ENCODE measurements at places on chromosomes 11 and 22.

GRCh38 chr11:18671246-18671645 lies 27.3 kb upstream of the TMEM86A start:
- DNase-seq = no peak

DNA sequence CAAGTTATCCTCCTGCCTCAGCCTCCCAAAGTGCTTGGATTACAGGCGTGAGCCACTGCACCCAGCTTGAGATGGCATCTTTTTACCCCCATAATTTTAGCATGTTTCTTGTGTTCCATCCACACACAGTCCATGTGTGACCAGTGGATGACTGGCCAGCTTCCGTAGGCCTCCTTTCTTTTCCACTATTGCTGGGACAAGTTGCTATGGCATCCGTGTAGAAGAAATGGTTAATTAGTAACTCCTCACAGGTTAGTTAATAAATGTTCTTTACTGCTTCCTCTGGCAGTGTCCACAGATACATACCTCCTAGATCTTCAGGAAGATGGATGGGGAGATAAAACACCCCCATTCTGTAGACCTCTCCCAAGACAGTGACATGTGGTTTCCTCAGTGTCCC lies 154.3 kb upstream of the RASSF10 start:
- DNase-seq = no peak

DNA sequence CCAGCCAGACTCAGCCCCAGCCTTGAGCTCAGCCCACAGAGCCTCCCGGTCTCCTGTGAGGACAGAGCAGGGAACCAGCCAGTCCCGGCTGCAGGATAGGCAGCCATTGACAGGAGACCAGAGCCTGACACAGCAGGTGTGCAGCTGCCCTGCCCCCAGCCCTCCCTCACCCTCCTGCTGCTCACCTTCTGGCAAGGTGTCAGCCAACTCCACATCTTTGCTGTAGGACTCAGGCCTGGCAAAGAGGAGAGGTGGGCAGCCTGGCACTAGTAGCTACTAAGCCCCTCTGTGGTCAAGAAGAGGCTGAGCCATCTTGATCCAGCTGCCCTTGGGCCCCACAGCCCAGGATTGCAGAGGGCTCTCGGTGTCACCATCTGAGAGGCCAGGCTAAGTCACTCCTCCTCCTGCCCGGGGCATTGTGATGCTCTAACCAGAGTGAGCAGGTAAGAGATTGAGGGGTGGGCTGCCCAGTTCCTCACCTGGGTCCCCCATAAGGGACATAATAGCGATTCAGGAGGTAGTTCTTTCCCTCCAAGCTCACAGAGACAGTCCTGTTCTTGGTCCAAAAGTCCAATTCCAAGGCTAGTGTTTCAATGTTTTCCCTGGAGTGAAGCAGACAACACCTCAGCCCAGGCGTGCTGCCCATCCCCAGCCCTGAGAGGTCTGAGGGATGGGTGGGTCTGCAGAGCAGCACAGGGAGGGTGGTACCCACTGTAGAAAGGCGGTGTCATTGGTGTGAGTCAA lies 18.6 kb downstream of the TREH start:
- no peak for DNase-seq

DNA sequence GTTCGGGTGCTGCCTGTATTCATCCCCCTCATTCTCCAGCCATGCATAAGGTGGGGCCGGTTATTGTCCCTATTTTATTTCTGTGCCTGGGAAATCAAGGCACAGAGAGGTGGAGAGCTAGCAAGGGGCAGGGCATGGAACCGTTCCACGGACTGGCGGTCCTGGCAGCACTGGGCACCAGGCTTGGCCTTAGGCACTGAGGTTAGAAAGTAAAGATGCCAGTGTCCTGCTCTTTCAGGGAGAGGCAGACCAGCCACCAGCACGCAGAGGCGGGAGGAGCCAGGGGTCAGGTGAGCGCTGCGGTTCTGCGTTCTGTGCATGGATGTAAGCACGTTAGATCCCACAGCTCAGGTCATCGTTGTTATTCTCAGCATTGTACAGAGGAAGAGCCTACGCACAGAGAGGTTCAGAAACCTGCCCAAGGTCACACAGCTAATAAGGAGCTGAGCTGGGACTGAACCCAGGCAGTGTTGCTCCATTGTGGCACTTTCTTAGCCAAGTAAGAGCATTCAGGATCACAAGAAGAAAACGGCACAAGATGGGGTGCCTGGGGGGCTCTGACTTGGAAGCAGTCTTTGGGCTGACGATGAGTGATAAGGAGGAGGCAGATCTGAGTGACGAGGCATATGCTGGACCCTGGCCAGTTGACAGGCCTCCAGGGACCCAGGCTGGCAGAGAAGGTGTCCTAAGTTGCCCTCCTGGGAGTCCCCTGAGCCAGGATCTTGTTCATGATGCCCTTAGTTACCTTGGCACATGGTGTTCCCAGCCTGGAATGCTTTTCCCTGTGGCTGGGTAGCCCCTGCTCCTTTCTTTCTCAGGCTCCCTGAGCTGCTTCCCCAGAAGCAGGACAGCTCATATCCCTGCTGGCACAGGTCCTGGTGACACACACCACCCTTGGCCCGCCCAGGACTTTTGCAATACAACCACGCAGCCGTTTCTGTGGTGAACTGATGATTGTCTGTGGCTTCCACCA lies 41.1 kb downstream of the OSBPL5 start:
- no peak for DNase-seq

- no peak for DNase-seq
Measured at GRCh38 chr11:35005141-35005780, 88.8 kb downstream of the PDHX start.

- DNase-seq = peak; percentile 73
Measured at GRCh38 chr11:96204721-96205459, 138.1 kb downstream of the MAML2 start.

DNA sequence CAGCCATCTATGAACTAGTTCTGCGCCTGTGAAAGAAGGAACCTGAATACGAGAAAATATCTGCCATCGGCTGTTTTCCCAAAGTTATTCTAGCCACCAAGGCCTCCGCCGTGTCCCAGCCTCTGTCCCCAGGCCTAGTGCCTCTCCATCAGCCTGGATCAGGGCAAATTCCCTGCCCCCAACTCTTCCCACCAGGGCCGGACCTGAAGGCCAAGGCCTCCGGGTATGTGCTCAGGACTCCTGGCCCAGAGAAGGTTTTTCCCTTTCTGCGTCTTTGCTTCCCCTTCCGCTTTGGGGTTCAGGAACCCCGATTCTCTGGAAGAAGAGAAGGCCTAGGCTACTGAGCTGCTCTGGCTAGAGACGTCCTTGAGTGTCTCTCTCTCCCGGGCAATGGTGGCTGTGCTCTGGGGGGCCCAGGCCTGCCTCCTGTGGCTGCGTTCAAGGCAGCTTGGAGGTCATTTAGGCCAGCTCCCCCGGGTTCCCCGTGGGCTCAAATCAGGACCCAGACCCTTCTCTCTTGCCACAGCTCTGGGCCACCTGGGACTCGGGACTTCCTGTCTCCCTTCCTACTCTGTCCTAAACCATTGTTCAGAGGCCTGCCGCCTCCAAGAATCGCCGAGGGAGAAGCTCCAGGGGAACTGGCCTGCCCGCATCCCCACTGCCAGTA lies 1.6 kb downstream of the ALX4 start:
- no peak for DNase-seq

GRCh38 chr11:115544422-115544948 lies 40.3 kb upstream of the CADM1 start:
- DNase-seq = no peak

DNA sequence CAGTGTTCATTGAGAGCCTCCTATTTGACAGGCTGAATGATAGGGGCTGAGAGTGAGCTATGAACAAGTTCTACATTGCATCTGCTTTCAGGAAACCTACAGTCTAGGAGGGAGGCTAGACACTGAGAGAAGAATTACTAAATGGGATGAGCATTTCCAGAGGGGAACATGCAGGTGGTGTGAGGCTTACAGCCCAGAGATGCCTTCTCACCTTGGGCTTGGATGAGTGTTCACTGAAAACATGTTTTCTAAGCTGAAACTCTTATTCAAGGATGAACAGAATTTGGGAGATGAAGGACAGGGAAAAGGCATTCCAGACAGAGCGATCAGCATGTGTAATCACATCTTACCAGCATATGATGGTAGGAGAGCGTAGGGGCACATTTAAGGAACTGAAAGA lies 177.5 kb upstream of the E2F8 start:
- DNase-seq = no peak

DNA sequence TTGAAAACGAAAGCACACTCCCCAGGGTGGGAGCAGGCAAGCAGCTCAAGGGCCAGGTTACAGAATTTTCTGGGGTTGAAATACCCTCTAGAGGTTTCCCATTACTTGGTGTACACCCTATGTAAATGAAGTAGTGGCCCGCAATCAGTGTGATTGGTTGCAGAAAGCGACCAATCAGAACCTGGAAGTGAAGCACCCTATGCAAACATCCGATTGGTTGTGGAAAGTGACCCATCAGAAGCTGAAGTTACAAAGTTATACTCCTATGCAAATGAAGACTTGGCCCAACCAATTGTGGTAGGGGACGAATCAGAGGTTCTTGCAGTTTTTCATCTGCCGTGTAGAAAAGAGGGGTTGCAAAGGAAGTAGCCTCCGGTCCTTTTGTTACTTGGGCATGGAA lies 19.2 kb downstream of the PRR5 start:
- DNase-seq = no peak

GRCh38 chr11:9150926-9151325 lies 59.5 kb upstream of the SCUBE2 start:
- DNase-seq = no peak

DNA sequence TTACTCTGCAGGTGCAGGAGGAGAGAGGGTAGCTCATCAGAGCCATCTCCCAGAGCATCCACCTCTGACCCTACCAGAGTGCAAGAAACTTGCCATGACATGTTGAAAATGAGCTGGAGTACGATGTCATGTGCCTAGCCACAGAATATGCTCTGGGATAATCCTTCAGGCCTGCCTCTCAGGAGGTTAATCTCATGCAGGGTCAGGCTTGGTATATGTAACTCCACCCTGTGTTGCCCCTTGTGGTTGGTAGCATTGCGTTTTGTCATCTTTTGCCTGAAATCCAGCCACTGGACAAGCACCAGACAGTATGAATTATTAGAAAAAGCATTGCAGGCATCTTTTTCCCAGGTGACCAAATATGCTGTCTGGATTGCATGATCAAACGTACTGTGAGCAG lies 36.2 kb downstream of the CNTF start:
- DNase-seq = no peak

- DNase-seq = no peak
Measured at GRCh38 chr11:1333091-1333772, 23.8 kb upstream of the TOLLIP start.

GRCh38 chr11:9057888-9058287 lies 33.5 kb downstream of the SCUBE2 start:
- DNase-seq = no peak

DNA sequence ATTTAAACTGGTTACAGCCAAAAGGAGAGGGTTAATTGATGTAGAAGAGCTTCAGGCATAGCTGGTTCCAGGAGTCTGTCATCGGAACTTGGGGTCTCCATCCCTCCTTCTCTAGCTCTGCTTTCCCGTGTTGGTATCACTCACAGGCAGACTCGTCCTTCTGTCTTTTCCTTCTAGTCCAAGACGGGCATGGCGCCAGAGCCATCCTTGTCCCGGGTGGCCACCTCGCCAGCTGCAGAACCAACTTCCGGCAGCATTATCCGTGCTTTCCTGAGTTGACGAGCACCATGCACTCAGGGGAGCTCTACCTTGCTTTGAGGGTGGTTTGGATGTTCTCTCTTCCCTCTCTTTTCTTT lies 14.7 kb downstream of the LINC01488 start:
- DNase-seq = no peak

- DNase-seq = no peak
Measured at GRCh38 chr11:8068605-8069221, 12.3 kb upstream of the TUB start.

GRCh38 chr22:20198557-20199319 lies 47.9 kb upstream of the CCDC188 start:
- no peak for DNase-seq

GRCh38 chr11:95503047-95503446 lies 272.0 kb upstream of the SESN3 start:
- DNase-seq = no peak

DNA sequence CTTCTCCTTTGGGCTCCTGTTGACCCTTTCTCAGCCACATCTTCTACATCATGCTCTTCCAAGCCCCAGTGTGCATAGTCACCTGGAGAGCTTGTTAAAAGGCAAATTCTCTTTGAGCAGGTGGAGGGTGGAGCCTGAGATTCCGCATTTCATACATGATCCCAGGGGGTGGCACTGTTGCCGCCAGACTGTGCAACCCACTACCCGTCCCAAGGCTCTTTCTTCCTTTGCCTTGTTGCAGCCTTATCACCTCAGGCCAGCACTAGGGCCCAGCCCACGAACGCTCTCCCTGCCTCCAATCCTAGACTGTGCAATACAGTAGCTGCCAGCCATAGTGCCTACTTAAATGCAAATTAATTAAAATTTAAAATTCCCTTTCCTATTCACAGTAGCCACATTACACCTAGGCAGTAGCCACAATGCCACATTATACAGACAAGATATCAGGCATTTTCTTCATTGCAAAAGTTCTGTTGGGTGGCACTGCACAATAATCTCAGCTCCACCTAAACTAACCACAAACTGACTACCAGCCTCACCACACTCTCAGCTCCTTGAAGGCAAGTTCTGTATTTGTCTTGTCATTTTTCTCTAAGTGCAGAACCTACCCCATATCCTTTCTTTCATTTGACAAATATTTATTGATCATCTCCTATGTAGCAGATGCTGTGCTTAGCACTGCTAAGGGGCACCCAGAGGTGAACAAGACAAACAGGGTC lies 4.6 kb upstream of the KCNJ5 start:
- DNase-seq = no peak

DNA sequence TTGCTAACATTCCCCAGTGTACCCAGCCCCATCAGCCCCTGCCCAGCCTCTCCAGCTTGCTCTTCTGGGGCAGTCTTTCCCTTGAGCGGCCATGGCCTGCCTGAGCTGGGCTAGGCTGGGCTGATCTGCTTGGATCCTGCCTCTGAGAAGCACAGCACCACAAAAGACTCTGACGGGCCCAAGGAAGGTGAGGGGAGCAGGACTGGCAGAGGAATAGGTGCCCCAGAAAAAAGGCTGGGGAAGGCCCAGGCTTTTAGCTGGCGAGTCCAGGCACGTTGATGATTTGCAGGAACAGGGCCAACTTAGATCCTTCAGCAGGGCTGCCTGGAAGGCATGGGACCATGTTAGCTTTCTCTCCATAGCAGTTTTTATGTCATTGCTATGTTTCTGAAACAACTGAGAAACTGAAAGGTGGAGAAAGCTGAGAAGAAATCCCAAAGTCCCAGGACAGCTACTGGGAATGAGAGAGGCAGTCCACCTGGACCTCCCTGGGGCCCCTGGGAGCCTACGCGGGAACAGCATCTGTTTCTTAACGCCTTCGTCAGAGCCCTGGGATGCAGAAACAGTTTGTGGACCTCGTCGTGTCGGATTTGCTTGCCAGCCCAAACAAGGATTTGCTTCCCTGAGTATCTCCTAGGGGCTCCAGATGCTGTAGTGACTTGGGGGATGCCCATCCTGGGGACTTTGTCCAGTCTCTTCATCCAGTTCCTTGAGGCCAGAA lies 24.4 kb upstream of the FXYD6 start:
- DNase-seq = no peak

DNA sequence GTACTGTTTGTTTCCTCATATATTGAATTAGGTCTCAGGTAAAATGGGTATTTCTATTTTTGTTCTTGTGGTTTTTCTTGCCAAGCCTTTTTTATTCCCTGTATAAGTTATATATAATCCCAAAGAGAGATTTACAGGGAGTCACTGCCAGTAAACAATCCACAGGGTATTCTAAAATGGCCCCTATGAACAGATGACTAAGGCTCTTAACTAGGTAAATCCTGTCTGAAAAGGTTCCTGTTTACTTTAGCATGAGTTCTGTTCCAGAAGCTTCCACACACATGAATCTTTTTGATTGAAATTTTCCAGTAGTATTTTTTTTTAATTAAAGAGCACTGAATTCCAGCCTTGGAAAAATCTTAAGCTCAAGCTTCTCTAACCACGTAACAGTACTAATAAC lies 552.8 kb upstream of the CCDC179 start:
- DNase-seq = no peak

- DNase-seq = no peak
Measured at GRCh38 chr11:132131047-132131446, 760.6 kb downstream of the NTM start.

All from stimulated activated naive CD4-positive, alpha-beta T cell (primary cell).